ENCODE measurements at places on chromosomes 2 and 18. TPM values are rescaled to one million over a fixed set of nuclear protein-coding genes. Genes with fewer than 3 reads are reported as not detected.

GRCh38 chr2:236959876-236960275, 125.8 kb upstream of the COPS8 start:
- no peak for DNase-seq

DNA sequence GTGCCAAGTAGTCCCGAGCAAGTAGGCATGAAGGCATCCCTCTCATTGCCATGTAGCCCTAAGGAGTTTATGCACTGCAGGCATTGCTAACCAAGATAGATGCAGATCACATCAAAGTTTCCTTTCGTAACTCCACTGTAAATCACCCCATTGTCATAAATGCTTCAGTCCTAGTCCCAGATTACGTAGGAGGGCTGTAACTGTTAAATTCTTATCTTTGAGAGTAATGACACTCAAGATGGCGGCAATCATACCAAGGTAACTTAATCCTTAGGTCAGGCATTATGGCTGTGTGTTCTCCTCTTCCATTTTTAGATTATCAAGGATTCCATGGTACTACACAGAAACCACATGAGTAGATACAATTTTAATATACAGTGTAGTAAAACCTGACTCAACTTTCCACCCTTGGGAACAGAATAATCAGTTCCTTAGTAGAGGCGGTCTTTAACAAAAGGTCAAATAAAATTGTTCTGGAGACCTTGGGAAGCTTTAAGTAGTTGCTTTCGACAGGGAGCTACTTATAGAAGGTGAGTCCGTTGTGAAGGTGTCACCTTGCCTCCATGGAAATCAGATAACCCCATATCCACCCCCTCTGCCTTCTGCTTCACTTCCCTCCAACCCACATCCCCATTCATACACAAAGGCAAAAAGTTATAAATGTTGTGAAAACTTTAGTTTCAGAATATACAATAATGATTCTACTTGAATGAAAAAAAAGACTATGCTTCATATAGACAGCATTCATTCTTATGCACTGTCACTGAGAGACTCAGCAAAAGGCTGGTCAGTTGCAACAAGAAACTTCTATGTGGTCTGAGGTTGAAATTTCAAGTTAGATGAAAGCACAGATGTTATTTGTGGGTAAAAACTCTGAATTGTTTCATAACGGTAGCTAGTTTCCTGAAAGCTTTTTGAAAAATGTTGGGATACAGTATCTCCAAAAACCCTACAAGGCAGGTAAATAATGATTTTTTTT, 64.8 kb upstream of the GALNT5 start:
- DNase-seq, result no peak

- DNase-seq, result no peak
These were observed 36.9 kb downstream of the ST8SIA3 start for GRCh38 chr18:57389271-57389670.

GRCh38 chr2:190722835-190723234, 74.0 kb downstream of the NAB1 start:
- DNase-seq, result no peak

WDR7 gene
- total RNA-seq, result 39.4 TPM

GRCh38 chr2:172995323-172996244, 80.1 kb upstream of the MAP3K20 start:
- DNase-seq, result no peak

DNA sequence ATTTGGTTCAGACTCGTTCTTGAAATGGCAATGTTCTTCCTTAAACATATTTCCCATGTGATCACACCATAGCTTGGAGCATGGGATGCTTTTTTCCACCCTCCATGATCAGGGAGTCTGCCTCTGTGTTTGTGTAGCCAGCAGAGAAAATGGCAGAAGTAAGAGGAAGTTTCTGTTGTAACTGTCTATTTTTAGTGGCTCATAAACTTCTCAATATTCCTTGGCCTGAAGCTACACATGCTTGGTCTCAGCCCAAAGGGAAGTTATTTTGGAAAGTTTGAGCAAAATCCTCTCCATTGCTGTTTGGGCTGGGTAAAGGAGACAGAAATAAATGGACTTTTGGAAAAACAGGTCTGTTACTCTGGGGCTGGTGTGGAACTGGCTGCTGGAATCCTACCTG, 33.4 kb upstream of the ITGA6 start:
- DNase-seq, result no peak

All from omental fat pad (tissue), 4 donors.